NCI-H510A (cell line): ENCODE measurements at places on chromosomes 5 and 9.
A peak's percentile ranks its signal among the peaks of the same experiment; 100 is the strongest.

GRCh38 chr9:35783418-35783817, 8.0 kb upstream of the NPR2 start:
- DNase-seq = no peak

GRCh38 chr5:86749841-86750240, 132.1 kb downstream of the COX7C start:
- no peak for DNase-seq

DNA sequence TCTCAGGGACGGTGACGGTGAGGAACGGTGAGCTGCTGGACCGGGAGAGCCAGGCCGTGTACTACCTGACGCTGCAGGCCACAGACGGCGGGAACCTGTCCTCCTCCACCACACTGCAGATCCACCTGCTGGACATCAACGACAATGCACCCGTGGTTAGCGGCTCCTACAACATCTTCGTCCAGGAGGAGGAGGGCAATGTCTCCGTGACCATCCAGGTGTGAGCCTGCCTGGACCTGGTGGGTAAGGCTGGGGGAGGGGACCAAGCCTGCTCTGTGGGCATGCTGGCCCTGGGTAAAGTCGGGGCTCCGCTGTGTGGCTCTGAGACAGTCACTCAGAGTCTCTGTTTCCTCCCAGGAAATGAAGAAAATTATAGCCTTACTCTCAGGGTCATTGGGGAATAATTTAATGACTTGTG, 29.3 kb downstream of the CDHR2 start:
- DNase-seq = peak; percentile 61

DNA sequence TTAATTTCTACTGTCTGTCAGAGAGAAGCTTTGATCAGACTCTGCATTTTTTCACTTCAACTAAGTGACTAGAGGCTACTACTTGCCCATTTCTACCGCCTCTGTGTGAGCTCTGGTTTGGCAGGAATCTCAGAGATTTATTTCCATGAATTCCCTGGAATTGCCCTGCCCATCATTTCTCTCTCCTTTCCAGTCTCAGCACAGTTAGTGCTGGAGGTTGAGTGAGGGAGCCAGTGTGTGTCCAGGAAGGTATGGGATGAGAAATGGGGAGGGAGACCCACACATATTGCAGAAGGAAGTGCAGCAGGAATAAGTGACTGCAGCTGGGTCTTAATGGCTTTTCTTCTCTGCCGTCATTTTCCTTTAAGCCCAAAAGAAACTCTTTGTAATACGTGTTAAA, 443.1 kb upstream of the ZNF462 start:
- no peak for DNase-seq

- DNase-seq = no peak
Measured at GRCh38 chr5:68182094-68182493, 33.5 kb upstream of the PIK3R1 start.
